ENCODE measurements at places on chromosomes 12 and 14.
A peak's percentile ranks its signal among the peaks of the same experiment; 100 is the strongest.

DNA sequence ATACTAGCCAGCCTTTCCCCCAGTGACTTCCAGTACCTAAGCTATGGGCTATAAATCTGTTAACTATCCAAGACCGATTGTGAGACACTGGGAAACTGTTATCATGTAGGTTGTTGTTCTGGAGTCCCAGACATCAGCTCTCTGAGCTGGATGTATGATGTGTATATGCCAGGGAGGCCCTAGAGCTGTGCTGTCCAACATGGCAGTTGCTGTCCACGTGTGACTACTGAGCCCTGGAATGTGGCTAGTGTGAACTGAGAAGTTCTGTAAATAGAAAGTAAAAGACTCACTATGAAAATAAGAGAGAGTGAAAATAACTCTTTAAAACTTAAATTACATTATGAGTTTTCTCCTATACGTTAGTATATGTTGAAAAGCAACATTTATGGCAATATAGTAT is 755.8 kb upstream of the FBXO33 start:
- DNase-seq = no peak

DNA sequence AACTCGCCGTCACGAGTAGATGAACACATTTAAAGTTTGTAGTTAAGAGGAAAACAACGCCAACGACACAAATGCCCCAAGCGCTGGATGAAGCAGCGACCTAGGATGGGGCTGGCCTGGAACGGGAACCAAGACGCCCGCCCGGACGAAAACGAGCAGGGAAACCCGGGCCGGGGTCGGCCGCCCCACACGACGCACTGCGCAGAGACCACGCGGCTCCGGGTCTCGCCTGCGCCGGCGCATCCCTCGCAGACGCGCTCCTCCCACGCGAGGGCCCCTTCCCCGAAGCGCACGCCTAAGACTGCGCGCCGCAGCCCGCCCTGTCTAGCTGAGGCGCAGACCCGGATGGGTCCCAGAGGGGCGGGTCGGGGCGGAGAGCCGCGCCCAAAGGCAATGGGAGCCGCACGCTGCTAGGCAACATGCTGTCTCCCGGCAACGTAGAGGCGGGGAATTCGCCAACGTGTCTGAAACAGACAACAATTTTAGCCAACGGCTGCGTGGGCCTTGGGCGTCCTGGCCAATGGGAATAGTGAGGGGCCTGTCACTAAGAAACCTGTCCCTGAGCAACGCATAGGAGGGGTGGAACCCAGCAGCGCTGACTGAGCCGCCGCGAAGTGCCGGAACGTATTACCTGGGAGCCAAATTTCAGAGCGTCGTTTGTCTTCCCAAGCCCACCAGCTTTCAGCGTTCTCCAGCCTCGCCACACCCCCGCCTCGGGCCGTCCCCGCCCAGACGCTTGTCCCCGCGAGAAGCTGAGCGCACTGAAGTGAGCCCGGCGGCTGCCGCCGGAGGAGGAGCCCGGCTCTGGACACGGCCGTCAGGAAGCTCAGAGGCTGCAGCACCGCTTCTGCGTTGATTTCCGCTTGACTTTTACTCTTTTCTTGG is 21.0 kb upstream of the CHFR start:
- DNase-seq = peak; percentile 97

GRCh38 chr12:27545665-27546064 is 21.7 kb downstream of the PPFIBP1 start:
- DNase-seq = no peak

DNA sequence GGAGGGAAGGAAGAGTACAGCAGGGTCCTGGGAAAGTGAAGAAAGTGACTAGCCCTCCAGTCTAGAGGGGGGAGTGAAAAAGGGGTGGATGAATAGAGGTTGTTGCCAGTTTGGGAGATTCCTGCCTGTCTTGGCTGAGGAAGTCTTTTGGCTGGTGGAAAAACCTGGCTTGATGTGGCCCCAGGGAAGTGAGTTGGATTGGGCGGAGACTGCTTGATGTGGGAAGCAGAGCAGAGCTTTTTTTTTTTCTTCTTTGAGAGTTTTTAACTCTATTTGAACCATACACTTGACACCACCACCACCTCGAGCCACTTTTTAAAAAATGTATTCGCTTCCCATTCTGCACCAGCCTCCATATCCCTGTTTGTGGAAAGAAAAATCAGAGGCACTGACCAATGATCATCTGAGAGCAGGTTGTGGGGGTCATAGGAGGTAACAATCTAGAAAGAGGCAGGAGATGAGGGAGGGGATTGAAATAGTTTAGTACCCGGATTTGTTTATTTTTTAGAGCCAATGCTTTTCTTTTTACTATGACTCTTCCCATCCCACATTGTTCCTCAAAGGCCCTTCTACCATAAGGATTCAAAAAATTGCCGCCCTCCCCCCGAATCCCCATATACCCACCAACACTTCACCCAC is 690 bp upstream of the DTX3 start:
- no peak for DNase-seq

GRCh38 chr12:66127650-66128049 is 2.9 kb downstream of the LLPH start:
- peak; percentile 36 for DNase-seq

GRCh38 chr12:68434391-68435298 is 102.5 kb upstream of the MDM1 start:
- DNase-seq = no peak
